Caco-2 (cell line): ENCODE measurements at places on chromosomes 6 and 20. TPM values are rescaled to one million over a fixed set of nuclear protein-coding genes. Genes with fewer than 3 reads are reported as not detected.

Gene TRIM15
- total RNA-seq, result 5.2 and 6.9 TPM in 2 replicates

Gene POPDC3
- 0.70 and 0.84 TPM in 2 replicates for total RNA-seq

Gene RHAG
- total RNA-seq, result not detected in 2 replicates

DNA sequence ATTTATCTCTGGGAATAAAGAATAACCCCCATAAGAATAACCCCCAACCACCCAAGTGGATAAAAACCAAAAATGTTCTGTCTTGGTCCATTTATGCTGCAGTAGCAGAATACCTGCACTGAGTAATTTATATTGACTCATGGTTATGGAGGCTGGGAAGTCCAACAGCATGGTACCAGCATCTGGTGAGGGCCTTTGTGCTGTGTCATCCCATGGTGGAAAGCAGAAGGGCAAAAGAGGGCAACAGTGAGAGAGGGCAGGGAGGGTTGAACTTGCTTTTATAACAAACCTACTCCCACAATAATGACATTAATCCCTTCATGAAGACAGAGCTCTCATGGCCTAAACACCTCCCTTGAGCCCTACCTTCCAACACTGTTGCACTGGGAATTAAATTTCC is 133.7 kb downstream of the ERMARD start:
- H3K4me3 ChIP-seq, result no peak overlapping the region
- no peak for DNase-seq
- H3K36me3 ChIP-seq, result no peaks in the 10 kb centered on the region
- no peak overlapping the region for H3K27ac ChIP-seq
- H3K27me3 ChIP-seq, result no peaks in the 10 kb centered on the region

DNA sequence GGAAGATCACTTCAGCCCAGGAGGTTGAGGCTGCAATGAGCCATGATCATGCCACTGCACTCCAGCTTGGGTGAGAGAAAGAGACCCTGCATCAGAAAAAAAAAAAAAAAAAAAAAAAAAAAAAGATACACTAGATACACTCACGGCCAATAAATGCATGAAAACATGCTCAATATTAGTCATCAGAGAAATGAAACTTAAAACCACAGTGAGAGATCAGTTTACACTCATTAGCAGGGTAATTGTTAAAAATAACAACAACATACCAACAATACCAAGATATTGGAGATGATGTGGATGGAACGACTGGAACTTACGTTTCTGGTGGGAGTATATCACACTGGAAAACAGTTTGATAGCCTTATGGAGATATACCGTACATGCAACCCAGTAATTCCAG is 29.9 kb downstream of the HS3ST5 start:
- no peak overlapping the region for H3K27ac ChIP-seq
- H3K27me3 ChIP-seq, result no peaks in the 10 kb centered on the region
- no peaks in the 10 kb centered on the region for H3K4me1 ChIP-seq
- DNase-seq, result no peak

GRCh38 chr20:2093159-2093781 is 8.4 kb upstream of the STK35 start:
- H3K4me3 ChIP-seq, result no peak overlapping the region
- DNase-seq, result peak; percentile 67
- H3K27ac ChIP-seq, result no peak overlapping the region
- no peaks in the 10 kb centered on the region; the same call in 1 of the 2 replicates for H3K27me3 ChIP-seq
- H3K36me3 ChIP-seq, result no peaks in the 10 kb centered on the region

DNA sequence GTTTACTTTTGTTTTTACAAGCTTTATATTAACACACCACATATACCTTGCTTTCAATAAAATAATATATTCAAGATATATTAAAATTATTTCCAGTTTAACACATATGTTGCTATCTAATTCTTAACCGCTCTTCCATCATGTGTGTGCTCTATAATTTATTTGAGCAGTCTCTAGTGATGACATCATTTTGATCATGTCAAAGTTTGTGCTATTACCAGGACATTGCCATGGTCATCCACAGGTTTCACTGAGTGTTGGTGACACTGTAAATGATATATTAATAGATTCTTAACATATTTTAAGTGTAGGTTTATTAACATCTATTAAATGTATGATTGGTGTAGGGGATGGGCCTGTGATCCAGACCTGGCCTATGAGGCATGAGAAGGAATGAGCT is 17.1 kb upstream of the CST4 start:
- H3K4me1 ChIP-seq, result peaks cover 11% of the 10 kb centered on the region; the same call in 1 of the 2 replicates
- no peak overlapping the region for H3K27ac ChIP-seq
- H3K36me3 ChIP-seq, result no peaks in the 10 kb centered on the region
- H3K27me3 ChIP-seq, result no peaks in the 10 kb centered on the region
- DNase-seq, result no peak
- H3K4me3 ChIP-seq, result no peak overlapping the region
